Foreskin fibroblast (primary cell): ENCODE measurements at places on chromosomes 3 and 15.

GRCh38 chr3:159928666-159929065, 60.0 kb upstream of the IL12A start:
- DNase-seq: peak; percentile 99

DNA sequence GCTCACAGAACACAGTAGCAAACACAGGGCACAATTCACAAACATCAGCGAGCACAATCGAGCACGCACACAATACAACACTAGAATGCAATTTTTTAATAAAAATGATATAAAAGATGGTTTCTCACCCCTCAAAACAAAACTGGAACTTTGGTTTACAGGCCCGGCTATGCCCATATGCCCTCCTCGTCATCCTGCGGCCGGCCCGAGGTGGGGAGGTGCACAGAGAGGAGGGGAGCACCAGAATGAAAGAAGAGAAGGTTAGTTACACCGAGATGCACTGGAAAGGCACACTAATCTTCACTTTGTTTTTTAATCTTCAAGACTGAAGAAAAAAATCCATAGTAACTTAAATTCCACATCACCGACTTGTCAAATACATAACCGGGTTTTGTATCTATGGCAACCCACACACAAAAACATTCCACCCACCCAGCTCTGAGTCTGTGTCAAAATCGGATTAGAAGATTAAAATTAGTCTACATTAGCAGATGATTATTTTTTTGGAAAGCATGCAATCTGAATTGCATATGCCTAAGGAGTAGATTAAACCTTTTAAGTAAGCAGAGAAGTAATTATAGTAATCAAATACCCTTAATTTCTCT, 196.7 kb upstream of the WNT5A start:
- no peak for DNase-seq

GRCh38 chr15:67575039-67575502, 32.6 kb downstream of the MAP2K5 start:
- peak; percentile 10 for DNase-seq

DNA sequence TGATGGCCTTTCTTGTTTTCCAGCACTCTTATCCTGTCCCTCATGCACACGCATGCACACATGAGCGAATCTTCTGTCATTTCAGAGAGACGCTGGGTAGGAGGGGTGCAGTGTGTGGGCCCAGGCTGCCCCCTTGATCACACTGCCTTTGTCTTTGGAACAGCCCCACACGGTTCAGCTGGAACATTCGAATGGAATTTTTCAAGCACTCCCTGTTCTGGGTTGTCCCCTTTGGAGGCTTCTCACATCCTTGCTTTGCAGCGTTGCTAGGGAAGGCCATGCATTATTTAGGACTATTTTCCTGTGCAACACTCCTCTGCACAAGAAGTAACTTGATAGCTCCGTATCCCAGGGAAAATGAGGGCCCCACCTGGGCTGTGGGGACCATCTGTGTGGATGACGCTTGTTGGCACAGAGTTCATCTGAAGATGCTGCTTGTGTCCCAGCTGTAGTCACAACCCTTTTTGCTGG, 78.4 kb downstream of the SPSB4 start:
- no peak for DNase-seq

DNA sequence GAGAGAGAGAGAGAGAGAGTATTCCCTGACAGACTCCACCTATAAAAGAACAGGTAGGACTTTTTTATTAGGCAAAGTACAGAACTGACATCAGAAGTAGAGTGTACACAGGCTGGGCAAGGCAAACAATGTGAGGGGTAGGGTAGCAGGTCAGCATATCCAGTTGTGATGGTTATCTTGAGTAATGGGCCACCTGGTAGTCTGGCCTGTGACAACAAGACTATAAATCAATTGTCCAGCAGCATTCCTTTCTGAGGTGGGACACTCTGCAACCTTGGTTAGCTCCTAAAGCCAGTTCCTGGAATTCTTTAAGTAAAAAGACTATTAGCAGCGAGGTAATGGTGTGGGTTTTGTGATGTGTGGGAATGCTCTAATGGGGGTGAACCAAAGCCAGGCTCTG, 14.9 kb upstream of the TMCC1 start:
- DNase-seq: no peak

- DNase-seq: no peak
Measured at GRCh38 chr15:34591306-34591705, 7.9 kb upstream of the GOLGA8B start.

DNA sequence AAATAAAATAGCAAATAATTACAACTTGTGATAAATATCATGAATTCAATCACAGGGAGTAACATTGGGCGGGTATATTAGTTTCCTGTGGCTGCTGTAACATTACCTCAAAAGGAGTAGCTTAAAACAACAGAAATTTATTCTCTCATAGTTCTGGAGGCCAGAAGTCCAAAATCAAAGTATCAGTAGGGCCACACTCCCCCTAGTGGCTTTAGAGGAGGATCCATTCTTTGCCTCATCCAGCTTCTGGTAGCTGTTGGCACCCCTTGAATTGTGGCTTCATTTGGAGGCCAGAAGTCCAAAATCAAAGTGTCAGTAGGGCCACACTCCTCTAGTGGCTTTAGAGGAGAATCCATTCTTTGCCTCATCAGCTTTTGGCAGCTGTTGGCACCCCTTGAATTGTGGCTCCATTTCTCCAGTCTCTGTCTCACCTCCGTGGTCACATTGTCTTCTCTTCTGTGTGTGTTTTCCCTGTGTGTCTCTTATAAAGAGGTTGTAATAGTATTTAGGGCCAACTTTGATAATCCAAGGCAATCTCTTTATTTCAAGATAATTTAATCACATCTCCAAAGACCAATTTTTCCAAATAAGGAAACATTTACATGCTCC, 3.1 kb upstream of the CFAP20DC start:
- peak; percentile 41 for DNase-seq

GRCh38 chr3:85662462-85662861, 703.7 kb downstream of the CADM2 start:
- no peak for DNase-seq

- DNase-seq: peak; percentile 36
Measured at GRCh38 chr3:136787349-136787748, 31.6 kb upstream of the SLC35G2 start.

DNA sequence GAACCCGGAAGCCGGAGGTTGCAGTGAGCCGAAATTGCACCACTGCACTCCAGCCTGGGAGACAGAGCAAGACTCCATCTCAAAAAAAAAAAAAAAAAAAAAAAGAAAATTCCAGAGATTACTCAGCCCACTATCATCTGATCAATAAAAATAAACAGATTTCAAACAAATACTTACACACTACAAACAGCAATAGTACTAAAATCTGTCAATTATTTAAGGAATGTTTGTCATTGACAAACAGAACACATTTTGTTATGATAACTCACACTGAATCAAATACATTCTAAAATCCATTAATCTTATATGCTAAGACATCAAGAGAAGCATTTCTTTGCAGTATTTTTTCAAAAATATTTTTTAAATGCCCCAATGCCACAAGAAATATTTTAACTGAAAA, 7.6 kb downstream of the MYO9A start:
- no peak for DNase-seq

- DNase-seq: no peak
Measured at GRCh38 chr3:178794711-178795110, 258.5 kb downstream of the KCNMB2 start.

GRCh38 chr3:194103505-194103904, 32.4 kb upstream of the HES1 start:
- DNase-seq: no peak
